SHP77 (cell line): ENCODE measurements at places on chromosomes 5 and 9.

GRCh38 chr5:124040799-124041198 is 528.8 kb downstream of the CSNK1G3 start:
- no peak for DNase-seq

GRCh38 chr9:120914953-120915352 is 11.6 kb downstream of the TRAF1 start:
- no peak for DNase-seq

- peak; percentile 21 for DNase-seq
These were observed 97.1 kb downstream of the ENC1 start for GRCh38 chr5:74543162-74543995.

DNA sequence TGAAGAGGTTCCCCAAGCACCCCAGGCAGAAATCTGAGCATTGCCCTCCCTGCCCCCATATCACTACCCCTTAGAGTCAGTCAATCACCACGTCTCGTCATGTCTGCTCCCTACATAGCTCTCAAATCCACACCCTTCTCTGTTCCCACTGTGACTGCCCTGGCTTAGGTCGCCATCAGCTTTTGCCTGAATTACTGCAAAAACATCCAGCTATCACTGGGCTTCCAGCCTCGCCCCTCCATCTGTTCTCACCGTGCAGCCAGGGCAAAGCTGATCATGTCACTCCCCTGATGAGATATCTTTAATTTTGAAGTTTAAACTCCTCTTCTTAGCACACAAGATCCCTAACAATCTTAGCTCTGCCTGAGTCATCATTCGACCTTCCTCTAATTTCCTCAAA is 89.6 kb upstream of the TBC1D2 start:
- no peak for DNase-seq

GRCh38 chr9:128438343-128439109 is 17.3 kb upstream of the ODF2 start:
- DNase-seq: peak; percentile 74

DNA sequence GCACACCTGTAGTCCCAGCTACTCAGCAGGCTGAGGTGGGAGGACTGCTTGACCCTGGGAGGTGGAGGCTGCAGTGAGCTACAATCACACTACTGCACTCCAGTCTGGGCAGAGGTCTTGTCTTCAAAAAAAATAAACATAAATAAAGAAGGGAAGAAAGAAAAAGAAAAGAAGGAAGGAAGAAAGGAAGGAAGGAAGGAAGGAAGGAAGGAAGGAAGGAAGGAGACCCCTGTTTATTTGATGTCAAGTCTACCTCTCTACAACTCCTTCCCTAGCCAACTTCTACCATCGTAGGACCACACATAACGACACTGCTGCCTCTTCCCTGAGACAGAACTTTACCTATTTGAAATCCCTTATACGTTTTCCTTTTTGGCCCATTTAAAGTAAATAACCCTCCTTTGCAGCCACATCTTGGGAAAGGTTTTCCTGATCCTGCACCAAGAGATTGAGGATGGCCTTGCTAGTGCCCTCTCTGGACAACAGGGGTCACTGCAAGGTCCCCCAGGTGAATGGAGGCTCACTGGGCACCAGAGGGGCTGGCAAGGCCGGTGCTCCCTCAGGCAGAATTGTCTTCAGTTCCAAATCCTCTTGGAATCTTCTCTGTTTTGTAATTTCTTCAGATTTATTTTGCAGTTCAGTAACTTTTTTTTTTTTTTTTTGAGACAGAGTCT is 10.5 kb downstream of the RPS14 start:
- DNase-seq: peak; percentile 45

DNA sequence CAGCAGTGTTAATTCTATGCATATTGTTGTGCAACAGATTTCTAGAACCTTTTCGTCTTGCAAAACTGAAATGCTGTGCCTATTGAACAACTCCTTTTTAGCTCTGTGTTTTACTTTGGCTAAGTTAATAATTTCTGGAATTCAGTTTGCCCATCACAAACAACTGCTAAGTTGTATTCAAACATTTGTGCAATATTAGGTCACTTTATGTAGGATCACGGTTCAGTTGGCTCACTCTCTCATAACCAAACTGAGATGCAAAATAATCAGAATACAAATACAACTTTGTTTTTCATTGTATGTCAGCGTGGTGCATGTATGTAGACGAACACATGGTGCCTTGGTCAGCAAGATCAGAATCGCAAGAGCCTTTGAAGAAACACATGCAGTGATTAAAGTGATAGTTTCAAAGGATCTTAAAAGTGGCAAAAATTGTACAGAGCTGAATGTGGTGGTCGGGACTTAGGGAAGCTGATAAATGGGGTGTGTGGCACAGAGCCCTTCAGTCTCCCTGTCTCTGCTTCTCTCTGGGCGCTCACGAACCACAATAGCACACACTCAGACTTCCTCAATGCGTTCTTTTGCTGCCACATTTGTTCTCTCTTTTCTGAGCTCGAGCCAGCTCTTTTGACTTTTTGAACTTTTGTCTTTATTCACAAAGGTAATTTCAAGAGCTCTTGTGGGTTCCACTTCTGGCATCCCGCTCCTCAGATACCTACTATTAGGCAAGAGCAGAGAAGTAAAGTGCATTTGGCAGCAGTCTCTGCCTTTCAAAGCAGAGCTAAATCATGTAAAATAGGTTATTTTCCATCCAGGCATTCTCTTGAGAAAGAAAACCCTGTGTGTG is 112.4 kb upstream of the CTSL start:
- no peak for DNase-seq
